Right ventricle myocardium superior (tissue), 1 donor: ENCODE measurements at places on chromosomes 6 and 20.

DNA sequence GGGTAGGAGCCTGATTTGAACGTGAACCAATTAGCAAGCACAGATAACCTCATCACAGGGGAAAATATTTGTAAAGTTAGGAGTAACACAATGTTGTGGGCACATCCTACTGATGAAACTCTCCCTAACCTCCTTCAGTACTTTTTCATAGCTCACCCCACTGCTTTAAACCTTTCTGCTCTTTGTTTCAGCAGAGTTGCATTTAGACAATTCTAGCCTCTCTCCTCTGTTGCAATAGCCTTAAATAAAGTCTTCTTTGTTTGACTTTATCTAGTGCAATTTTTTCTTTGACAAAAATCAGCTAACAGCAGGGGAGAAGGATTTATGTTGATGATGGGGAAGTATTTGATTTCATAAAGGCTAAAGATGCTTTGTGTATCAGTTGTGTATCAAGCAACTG is 14.1 kb downstream of the C6orf141 start:
- no peak for DNase-seq

- no peak for DNase-seq
These were observed 115.9 kb upstream of the ARMC2 start for GRCh38 chr6:108732091-108732870.

GRCh38 chr20:13034115-13034514 is 25.3 kb downstream of the SPTLC3 start:
- no peak for DNase-seq

- no peak for DNase-seq
These were observed 191.3 kb downstream of the EPM2A start for GRCh38 chr6:145544041-145544440.

DNA sequence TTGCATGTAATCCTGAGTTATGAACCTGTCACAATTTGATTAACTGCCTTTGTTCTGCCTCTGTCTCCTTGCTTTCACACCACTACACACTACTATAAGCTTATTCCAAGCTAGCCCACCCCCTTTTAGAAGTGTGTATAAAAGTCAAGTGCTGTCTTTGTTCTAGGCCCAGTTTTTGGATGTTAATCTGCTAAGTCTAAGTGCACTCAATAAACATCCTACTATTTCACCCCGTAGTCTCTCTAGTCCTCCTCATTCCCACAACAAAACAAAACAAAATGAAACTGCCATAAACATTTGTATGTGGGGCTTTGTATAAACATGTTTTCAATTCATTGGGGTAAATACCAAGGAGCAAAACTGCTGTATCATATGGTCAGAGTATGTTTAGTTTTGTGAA is 16.1 kb upstream of the SPACA1 start:
- DNase-seq, result no peak

GRCh38 chr6:912871-913835 is 220.2 kb upstream of the EXOC2 start:
- no peak for DNase-seq
